Mucosa of gallbladder (tissue), 1 donor: ENCODE measurements at places on chromosomes 6 and 20. TPM values are rescaled to one million over a fixed set of nuclear protein-coding genes. Genes with fewer than 3 reads are reported as not detected.

- DNase-seq, result peak; percentile 37
These were observed 224.8 kb upstream of the MARCKS start for GRCh38 chr6:113632220-113632864.

- no peak for DNase-seq
These were observed 26.0 kb downstream of the PTPRA start for GRCh38 chr20:2899243-2899642.

- DNase-seq, result no peak
These were observed 20.6 kb downstream of the FKBP5 start for GRCh38 chr6:35668096-35668495.

Gene RRP36
- total RNA-seq, result 40.6 TPM

Gene CGAS
- 4.5 TPM for total RNA-seq

Gene KPNA5
- 11.9 TPM for total RNA-seq
